Stimulated activated naive CD4-positive, alpha-beta T cell treated with Interleukin-2 at 50 U/mL for 16 hours (primary cell): ENCODE measurements at places on chromosomes 13 and 19.
A peak's percentile ranks its signal among the peaks of the same experiment; 100 is the strongest.

GRCh38 chr13:31201341-31202031 is 1.7 kb downstream of the B3GLCT start:
- DNase-seq, result no peak

DNA sequence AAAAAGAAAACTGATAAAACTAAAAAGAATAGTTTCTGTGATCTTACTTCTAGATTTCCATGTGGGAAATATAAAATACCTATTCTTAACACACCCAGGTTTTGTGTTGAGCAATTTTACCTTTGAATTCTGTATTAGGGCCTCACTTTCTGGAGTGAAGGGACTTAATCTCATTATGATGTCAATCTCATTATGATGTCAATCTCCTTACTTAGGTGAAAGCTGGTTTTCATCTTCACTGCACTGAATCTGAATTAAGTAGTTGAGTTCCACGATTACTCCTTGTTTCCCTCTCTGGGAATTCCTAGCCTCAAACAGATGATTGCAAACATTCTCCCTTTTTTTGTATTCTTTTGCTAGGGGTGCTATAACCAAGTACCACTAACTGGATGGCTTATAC is 1367.2 kb downstream of the EFNB2 start:
- no peak for DNase-seq

DNA sequence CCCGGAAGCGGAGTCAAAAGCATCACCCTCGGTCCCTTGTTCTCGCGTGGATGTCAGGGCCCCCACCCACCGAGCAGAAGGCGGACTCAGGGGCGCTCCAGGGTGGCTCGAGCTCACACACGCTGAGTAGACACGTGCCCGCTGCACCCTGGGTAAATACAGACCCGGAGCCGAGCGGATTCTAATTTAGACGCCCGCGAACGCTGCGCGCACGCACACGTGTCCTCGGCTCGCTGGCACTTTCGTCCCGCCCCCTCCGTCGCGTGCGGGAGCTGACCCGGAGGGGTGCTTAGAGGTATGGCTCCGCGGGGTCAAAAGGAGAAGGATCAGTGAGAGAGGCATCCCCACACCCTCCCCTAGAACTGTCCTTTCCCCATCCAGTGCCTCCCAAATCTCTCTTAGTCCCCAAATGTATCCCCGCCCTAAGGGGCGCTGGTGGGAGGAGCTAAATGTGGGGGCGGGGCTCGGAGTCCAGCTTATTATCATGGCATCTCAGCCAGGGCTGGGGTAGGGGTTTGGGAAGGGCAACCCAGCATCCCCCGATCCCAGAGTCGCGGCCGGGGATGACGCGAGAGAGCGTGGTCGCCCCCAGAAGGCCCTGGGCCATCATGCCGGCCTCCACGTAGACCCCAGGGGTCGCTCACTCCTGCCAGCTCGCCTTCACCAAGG is 451 bp upstream of the ICAM5 start:
- peak; percentile 74 for DNase-seq

DNA sequence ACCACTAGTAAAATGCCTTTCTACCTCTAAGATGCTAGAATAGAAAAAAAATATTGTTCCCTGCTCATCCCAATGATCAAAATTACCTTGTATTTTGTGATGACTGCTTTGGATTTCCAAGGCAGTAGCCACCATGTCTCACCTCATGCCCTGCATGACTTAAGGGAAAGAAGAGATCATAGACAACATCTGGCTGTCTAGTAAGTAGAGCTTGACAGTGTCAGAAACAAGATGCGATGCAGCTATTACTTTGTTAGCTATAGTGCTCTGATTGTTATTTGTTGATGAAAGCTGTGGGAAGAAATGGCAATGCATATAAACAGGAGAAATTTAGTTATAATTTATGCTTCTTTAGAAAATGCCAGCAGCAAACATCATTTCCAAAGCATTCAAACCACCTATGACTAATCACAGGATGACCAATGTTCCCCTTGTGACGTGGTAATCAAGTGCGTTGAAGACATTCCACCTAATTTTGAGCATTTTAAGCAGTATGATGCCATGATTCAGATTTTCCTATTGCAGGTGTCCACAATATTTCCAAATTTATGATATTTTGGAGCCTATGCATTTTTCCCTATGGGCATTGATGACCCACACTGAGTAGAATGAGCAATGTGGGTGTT is 308.3 kb downstream of the KCNRG start:
- DNase-seq, result no peak

GRCh38 chr13:69180034-69180433 is 927.6 kb upstream of the ATXN8OS start:
- DNase-seq, result no peak

DNA sequence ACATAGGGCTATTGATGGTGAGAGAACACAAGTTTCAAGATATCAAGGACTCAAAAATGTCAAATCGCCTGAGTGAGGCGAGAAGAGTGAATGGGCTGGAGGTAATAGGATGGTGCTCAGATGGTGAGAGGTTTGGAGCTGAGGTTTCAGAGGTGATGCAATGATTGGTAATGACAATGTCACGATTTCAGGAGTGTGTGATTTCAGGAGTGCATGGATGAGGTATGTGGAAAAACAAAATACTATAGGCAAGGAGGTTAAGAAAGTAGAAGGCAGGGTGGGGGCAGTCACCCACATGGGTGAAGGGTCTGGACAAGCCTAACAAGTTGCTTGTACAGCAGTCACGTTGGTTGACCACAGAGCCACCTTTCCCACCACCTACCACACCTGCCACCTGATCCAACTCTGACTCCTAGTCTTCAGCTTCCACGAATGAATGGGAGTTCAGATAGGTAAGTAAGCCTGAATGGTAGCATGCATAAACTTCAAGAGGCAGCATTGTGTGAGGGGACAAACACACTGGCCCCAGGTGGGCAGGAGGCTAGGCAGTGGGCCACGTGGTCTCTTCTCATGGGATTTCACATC is 71.5 kb downstream of the RUBCNL start:
- DNase-seq, result no peak

- DNase-seq, result no peak
These were observed 7.3 kb downstream of the C19orf53 start for GRCh38 chr19:13781547-13781946.

DNA sequence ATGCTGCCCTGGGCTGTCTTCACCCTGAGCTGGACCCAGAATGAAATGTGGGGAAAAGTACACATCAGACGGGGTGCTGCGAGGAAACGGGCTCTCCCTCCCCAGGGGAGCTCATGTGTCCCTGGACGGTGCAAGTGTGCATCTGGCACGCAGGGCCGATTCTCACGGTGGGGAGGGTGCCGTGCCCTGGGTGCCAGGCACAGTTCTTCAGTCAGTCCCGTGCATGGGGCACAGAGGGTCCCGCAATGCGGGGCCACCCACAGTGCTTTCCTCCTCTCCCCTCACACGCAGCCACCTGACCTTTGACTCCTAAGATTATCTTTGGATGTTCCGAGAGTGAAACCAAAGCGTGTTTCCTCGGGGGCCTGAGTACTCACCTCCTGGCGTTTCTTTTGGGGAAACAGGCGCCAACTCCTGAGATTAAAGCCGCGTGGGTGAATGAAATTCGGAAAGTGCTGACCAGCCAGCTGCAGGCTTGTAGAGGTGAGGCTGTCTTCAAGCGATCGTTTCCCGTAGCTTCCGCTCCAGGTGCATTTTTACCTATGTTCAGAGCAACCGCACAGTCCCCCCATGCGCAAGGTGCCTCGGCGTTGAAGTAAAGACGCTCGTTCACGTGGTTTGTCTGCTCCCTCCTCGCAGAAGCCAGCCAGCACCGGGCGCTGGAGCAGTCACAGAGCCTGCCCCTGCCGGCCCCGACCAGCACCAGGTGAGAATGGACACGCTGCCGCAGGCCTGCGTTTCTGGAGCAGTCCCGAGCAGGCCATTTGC is 17.5 kb upstream of the F7 start:
- DNase-seq, result no peak

- DNase-seq, result peak; percentile 49
These were observed 3.9 kb downstream of the MIDN start for GRCh38 chr19:1252221-1252820.
